ENCODE measurements at places on chromosomes 11 and 22.
A peak's percentile ranks its signal among the peaks of the same experiment; 100 is the strongest.

- no peak for DNase-seq
Measured at GRCh38 chr22:44745853-44746789, 6.3 kb upstream of the ARHGAP8 start.

- DNase-seq: no peak
Measured at GRCh38 chr22:49297286-49297870, 530.3 kb downstream of the BRD1 start.

- no peak for DNase-seq
Measured at GRCh38 chr11:60777572-60777971, 7.6 kb upstream of the MS4A10 start.

GRCh38 chr22:17810570-17811116 lies 36.4 kb upstream of the BID start:
- no peak for DNase-seq

DNA sequence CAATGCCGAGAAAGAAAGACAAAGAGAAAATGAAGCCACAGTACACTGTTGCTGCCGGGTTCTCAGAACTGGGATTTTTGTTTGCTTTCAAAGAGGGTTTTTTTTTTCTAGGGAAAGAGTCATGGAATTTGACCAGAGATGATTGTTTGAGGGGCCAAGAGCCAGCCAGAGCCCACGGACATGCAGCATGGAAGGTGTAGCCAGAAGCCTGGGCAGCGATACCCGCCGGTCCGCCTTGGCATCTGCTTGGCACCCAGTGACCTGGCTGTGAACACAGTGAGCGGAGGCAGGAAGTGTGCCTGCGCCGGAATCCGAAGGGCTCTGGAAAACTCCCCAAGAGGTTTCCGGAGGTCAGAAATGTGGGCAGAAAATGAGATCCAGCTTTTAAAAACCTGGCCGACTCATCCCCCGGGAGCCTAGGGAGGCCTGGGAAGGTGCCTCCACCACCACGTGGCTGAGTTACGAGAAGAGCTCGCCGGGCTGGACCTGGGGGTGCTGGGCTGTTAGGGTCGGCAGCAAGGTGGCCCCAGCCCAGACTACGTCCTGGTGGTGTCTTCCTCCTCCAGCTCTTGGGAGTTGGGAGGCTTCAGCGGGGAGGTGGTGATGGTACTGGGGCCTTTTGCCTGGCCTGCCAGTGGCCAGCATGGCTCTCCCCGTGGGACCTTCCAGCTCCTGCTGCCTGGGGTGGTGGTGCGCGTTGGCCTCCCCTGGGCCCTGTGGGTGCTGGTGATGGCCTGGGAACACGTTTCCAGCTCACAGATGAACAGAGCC lies 61.6 kb upstream of the PPARA start:
- peak; percentile 67 for DNase-seq

- DNase-seq: no peak
Measured at GRCh38 chr11:17563231-17563646, 16.2 kb downstream of the OTOG start.

DNA sequence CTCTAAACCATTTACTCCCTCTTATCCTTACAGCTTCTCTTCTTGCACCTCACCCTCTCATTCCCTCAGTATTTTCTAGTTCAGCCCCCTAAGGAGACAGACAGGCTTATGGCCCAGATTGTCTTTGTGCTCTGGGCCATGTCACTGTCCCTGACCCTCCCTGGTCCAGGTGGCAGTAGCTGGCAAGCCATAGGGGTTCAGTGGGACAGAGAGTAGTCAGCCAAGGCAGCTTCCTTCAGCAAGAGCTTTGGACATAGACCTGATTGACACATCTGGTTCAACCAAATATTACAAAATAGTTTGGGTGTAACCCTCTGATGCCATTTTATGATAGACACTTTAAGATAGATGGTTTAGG lies 53.9 kb downstream of the NCAM1 start:
- no peak for DNase-seq

Measured in head of caudate nucleus (tissue), 42 donors.